ENCODE measurements at places on chromosomes 7 and 10.

DNA sequence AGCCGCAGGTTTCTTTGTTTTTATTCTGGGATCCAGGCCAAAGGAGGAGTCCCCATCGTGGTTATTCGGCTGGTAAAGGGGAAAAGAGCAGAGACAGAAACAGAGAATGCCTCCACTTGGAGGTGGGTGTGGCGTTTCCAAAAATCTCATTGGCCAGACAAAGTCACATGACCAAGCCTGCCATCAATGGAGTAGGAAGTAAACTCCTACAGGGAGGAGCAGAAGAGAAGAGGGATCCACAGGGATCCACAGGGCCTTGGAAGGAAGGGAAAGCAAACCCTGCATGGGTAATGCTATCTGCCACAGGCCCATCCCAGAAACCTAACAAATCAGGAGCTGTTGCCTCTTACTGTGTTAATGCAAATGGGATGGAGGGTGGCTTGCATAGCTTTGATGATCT, 425.7 kb upstream of the GALNT17 start:
- no peak for DNase-seq

DNA sequence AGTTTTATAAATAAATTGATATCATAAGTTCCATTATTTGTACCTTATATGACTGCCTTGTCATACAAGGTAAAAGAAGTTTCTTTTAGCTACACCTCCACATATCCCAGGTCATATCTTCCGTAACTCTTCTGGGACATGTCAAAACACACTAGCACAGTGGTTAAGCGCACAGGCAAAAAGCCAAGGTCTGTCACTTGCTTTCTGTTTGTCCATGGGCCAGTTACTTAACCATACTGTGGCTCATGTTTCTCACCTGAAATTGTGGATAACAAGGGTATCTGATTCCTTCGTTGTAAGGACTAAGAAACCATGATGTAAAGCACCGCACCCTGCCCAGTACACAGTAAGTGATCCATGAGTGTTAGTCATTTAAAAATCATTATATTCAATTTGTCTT, 56.2 kb downstream of the SEMA3D start:
- DNase-seq = no peak

DNA sequence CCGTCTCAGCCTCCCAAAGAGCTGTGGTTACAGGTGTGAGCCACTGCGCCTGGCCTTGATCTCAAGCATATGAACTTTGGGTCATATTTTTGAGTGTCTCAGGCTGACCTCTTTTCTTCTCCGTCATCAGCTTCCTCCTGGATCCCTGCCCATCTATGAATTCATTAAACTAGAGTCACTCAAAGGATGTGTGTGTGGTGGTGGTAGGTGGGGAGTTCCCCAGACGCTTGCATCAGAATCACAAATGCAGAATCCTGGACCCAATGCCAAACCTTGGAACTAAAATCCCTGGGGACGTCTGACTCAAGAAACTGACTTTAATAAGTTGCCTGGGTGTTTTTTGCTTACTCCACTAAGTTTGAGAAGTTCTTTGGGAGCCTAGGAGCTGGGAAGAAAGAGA, 6.7 kb upstream of the CREB5 start:
- DNase-seq = no peak

GRCh38 chr7:31828520-31828919, 141.5 kb downstream of the PPP1R17 start:
- no peak for DNase-seq

GRCh38 chr10:61994405-61995219, 93.1 kb downstream of the ARID5B start:
- no peak for DNase-seq

DNA sequence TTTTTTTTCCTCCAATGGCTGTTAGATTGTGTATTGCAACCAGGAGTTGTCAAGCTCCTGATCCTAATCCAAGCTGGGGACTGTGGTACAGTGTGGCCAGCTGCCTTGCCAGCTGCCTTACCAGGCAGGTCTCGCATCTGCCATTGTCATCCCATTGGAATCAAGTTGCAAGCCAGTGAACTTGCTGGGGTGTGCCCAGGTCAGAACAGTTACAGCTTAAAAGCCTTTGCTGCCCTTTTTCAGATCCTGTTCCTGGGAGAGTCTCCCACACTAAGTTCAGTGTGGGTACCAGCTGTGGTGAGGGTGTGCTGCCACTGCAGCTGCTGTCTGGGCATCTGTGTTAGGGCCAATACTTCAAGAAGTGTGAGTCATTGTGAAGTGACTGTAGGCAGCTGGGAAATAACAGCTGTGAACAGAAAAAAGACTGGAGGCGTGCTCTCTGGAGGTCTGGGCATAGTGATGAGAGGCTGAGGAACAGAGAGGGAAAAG, 72.8 kb downstream of the CCNY start:
- DNase-seq = no peak
